ENCODE measurements at places on chromosomes 4 and X. TPM values are rescaled to one million over a fixed set of nuclear protein-coding genes. Genes with fewer than 3 reads are reported as not detected.

DNA sequence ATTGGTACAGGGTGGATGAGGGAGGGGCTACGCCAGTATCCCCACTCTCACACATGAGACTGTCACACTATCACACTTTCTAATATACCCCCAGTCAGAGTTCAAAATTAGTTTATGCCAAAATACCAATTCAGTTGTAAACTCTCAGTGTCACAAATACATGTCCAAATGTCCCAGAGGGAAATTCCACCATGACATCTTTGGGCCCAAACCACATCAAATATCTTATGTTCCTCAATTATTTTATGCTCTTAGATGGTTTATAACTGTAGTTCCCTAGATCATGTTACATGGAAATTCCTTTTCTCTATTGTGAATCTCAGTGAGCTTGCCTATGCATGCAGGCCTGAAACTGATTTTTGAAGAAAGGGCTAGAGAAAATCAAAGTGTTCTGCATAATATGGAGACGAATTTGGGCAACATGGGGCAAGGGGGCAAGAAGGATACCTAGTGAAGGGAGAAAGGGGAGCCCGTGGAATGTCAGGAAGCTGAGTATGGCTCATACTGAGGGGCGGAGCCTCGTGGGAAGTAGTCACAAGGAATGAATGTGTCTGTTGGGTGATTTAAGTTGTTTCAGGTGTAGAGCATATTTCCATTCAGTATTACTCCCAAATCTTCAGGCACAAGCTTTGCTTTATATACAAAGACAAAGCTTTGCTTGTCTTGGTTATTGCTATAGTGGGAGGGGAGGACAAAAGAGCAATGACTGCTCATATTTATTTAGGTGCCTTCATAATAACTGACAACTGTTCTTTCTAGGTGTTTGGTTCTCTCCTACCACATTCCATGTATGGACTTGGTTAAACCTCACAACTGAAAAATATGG lies 40.8 kb downstream of the CLNK start:
- H3K4me1 ChIP-seq: no peaks in the 10 kb centered on the region
- no peak overlapping the region for H3K27ac ChIP-seq
- H3K27me3 ChIP-seq: no peaks in the 10 kb centered on the region
- no peak for DNase-seq

GRCh38 chr4:98599617-98600205 lies 58.7 kb downstream of the TSPAN5 start:
- no peaks in the 10 kb centered on the region for H3K27me3 ChIP-seq
- H3K4me3 ChIP-seq: no peak overlapping the region
- no peak for DNase-seq
- no peak overlapping the region for H3K27ac ChIP-seq
- no peaks in the 10 kb centered on the region for H3K36me3 ChIP-seq

GRCh38 chr4:145216535-145216934 lies 36.1 kb upstream of the OTUD4 start:
- no peaks in the 10 kb centered on the region for H3K36me3 ChIP-seq
- H3K27me3 ChIP-seq: no peaks in the 10 kb centered on the region
- no peak for DNase-seq
- no peaks in the 10 kb centered on the region for H3K4me1 ChIP-seq
- no peak overlapping the region for H3K4me3 ChIP-seq
- H3K27ac ChIP-seq: no peak overlapping the region

- no peaks in the 10 kb centered on the region for H3K27me3 ChIP-seq
- no peaks in the 10 kb centered on the region for H3K4me1 ChIP-seq
- H3K27ac ChIP-seq: no peak overlapping the region
- H3K36me3 ChIP-seq: no peaks in the 10 kb centered on the region
Observed at GRCh38 chr4:30005995-30006394, 714.2 kb upstream of the PCDH7 start.

GRCh38 chrX:21993265-21993664 lies 38.9 kb upstream of the PHEX start:
- H3K27ac ChIP-seq: no peak overlapping the region
- no peak for DNase-seq
- H3K4me1 ChIP-seq: no peaks in the 10 kb centered on the region
- no peaks in the 10 kb centered on the region for H3K27me3 ChIP-seq

DNA sequence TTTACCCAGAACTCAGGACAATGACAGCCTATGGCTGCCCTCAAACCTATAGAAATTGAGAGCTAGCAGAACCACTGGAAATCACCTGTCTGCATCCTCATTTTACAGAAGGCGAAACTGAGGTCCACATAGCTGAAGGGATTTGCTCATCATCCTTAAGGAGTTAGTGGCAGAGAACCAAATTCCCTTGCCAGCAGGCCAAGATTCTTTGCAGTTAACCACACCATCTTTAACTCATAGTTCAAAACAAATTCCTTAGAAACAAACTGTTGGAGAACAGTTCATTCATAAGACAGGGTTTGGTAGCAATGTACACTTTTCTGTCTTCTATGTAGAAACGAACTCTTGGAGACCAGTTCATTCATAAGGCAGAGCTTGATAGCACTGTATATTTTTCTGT lies 37.9 kb upstream of the RAP2C start:
- H3K27me3 ChIP-seq: no peaks in the 10 kb centered on the region
- DNase-seq: no peak
- no peaks in the 10 kb centered on the region for H3K4me1 ChIP-seq
- no peaks in the 10 kb centered on the region for H3K36me3 ChIP-seq
- no peak overlapping the region for H3K4me3 ChIP-seq
- H3K27ac ChIP-seq: no peak overlapping the region

GRCh38 chr4:86991994-86992393 lies 57.2 kb downstream of the AFF1 start:
- no peaks in the 10 kb centered on the region for H3K27me3 ChIP-seq
- no peak for DNase-seq
- no peaks in the 10 kb centered on the region for H3K36me3 ChIP-seq
- no peak overlapping the region for H3K4me3 ChIP-seq
- H3K27ac ChIP-seq: no peak overlapping the region

- H3K36me3 ChIP-seq: no peaks in the 10 kb centered on the region
- no peak overlapping the region for H3K27ac ChIP-seq
- H3K27me3 ChIP-seq: no peaks in the 10 kb centered on the region
- peaks cover 5% of the 10 kb centered on the region for H3K4me1 ChIP-seq
- DNase-seq: no peak
Observed at GRCh38 chr4:119623025-119623424, 5.6 kb downstream of the PDE5A start.

GRCh38 chrX:72114807-72115206 lies 16.9 kb downstream of the RTL5 start:
- H3K36me3 ChIP-seq: no peaks in the 10 kb centered on the region
- no peaks in the 10 kb centered on the region for H3K4me1 ChIP-seq
- no peaks in the 10 kb centered on the region for H3K27me3 ChIP-seq

- no peaks in the 10 kb centered on the region for H3K4me1 ChIP-seq
- no peaks in the 10 kb centered on the region for H3K27me3 ChIP-seq
- no peaks in the 10 kb centered on the region for H3K36me3 ChIP-seq
- no peak overlapping the region for H3K4me3 ChIP-seq
Observed at GRCh38 chrX:96729053-96729452, 44.4 kb downstream of the DIAPH2 start.

DNA sequence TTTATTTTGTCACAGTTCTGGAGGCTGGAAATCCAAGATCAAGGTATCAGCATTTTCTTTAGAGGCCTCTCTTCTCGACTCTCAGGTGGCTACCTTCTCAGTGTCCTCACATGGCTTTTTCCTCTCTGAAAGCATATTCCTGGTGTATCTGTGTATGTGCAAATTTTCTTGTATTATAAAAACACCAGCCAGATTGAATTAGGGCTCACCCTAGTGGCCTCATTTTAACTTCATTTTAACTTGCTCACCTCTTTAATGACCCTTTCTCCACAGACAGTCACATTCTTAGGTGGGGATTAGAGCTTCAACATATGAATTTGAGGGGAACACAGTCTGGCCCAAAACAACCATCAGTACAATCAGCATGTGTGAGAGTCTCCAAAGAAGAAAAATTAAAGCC lies 542.4 kb upstream of the FAM241A start:
- no peaks in the 10 kb centered on the region for H3K36me3 ChIP-seq
- no peak overlapping the region for H3K27ac ChIP-seq
- no peak for DNase-seq
- no peaks in the 10 kb centered on the region for H3K4me1 ChIP-seq
- no peak overlapping the region for H3K4me3 ChIP-seq

The OTUD6A gene
- not detected for total RNA-seq

The PAK3 gene
- 0.31 TPM for total RNA-seq

The MSL3 gene
- total RNA-seq: 34.6 TPM

The DMP1 gene
- total RNA-seq: not detected

The GPC4 gene
- not detected for total RNA-seq

The GABRQ gene
- total RNA-seq: not detected

All from CD8-positive, alpha-beta memory T cell (primary cell).